Liver (tissue), 10 donors: ENCODE measurements at places on chromosomes 2 and 18. TPM values are rescaled to one million over a fixed set of nuclear protein-coding genes. Genes with fewer than 3 reads are reported as not detected.

The TOGARAM2 gene
- polyA plus RNA-seq = not detected

DNA sequence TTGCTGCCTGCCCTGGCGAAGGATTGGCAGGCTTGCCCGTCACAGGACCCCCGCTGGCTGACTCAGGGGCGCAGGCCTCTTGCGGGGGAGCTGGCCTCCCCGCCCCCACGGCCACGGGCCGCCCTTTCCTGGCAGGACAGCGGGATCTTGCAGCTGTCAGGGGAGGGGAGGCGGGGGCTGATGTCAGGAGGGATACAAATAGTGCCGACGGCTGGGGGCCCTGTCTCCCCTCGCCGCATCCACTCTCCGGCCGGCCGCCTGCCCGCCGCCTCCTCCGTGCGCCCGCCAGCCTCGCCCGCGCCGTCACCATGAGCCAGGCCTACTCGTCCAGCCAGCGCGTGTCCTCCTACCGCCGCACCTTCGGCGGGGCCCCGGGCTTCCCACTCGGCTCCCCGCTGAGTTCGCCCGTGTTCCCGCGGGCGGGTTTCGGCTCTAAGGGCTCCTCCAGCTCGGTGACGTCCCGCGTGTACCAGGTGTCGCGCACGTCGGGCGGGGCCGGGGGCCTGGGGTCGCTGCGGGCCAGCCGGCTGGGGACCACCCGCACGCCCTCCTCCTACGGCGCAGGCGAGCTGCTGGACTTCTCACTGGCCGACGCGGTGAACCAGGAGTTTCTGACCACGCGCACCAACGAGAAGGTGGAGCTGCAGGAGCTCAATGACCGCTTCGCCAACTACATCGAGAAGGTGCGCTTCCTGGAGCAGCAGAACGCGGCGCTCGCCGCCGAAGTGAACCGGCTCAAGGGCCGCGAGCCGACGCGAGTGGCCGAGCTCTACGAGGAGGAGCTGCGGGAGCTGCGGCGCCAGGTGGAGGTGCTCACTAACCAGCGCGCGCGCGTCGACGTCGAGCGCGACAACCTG lies at the start of gene DES:
Gene DES (plus strand): TSS at position 223 of the 857 bp plus-strand sequence. CDS start 86 bp downstream, at position 309.
- no peak for DNase-seq

- no peak for DNase-seq
Observed at GRCh38 chr2:99140860-99141109, 722 bp upstream of the C2orf15 start.

- DNase-seq = no peak
Observed at GRCh38 chr2:201831469-201831868, 25.1 kb downstream of the CDK15 start.

- DNase-seq = no peak
Observed at GRCh38 chr18:55422456-55423180, 165.4 kb downstream of the TCF4 start.
